ENCODE measurements at places on chromosomes 11 and 22.

DNA sequence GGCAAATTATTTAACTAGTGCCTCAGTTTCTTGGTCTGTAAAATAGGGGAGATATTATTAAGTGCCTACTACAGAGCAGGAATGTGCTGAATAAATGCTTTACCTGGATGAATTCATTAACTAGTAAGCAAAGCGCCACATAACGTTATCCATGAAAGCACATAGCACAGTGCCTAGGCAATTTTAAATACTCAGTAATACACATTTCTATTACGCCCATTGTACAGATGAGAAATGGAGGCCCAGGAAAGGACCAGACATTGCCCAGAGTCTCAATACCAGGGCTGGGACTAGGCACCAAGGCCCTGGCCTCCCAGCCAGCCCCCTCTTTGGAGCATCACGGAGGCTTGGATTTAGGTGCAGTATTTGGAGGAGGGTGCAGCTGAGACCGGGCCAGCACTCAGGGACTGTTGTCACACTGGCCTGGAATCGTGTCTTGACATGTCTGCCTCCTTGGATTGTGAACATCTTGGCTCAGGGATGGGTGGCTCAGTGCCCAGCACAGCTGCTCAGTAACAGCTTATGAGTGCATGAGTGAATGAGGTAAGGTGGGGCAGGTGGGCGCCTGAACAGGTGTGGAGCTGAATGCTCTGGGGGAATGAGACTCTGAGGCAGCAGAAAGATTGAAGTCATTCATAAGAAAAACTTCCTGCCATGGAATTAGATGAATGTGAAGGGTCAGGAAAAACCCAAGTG lies 42.1 kb upstream of the TPBGL start:
- no peak for DNase-seq

GRCh38 chr11:124801014-124801413 lies 808 bp upstream of the MSANTD2 start:
- no peak for DNase-seq

- DNase-seq, result no peak
These were observed 28.1 kb downstream of the VSTM5 start for GRCh38 chr11:93822359-93822758.

GRCh38 chr11:85663753-85664614 lies 945 bp downstream of the CREBZF start:
- peak; percentile 65 for DNase-seq

DNA sequence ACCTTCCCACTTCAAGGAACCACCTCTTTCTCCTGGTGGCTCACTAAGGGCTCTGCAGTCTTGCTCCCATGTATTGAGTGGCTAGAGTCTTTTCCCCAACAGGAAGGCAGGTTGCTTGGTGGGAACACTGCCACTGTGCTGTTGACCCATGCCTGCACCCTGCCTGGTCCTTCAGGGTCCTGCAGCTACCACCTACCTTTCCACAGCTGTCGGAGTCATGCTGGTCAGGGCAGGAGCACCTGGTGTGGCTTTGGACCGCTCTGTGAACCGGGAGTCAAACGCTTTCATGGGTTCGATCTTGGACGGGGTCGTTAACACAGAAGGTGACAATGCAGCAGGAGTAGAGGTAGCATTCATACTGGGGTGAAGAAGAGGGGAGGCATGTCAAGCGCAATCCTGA lies 56.1 kb downstream of the HIRA start:
- DNase-seq, result no peak

- DNase-seq, result no peak
These were observed 438.1 kb downstream of the SOX6 start for GRCh38 chr11:15918212-15918611.

- no peak for DNase-seq
These were observed 4.7 kb upstream of the DPP3 start for GRCh38 chr11:66475349-66476172.

DNA sequence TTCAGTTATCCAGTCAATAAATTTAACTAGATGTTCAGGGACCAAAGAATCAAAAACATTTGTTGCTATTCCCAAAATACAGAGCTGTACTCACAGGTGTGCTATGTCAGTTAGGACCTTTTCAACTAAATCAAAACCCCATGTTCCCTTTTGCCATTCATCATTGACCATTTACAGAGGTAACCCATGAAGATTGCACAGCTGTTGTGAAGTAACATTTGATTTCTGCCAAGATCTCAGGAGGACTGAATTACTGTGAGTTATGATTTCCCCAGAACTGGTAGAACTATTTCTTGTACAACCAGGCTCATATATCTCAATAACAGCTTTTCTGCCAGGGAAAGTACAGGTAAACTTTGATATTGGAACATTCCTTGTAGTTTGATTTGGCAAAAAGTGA lies 131.1 kb upstream of the FIBIN start:
- no peak for DNase-seq

GRCh38 chr11:48014917-48015316 lies 34.6 kb downstream of the PTPRJ start:
- DNase-seq, result no peak

DNA sequence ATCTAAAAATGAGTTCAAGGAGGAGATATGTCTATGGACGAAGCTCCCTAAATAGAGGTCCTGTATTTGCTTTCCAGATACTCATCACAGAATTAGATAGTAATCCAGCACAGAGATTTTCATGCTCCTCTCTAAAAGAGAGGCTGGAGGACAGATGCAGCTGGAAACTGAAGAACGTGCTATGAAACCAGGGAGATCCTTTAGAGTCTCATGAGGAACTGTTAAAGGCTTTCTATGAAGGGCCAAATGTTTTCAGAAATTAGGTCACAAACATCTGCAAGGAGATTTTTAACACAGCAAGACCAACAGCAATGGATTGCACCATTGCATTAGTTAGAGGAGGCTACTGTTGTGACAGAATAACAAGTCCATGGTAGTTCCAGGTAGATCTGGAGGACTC lies 95.6 kb upstream of the ARHGAP20 start:
- no peak for DNase-seq
